ENCODE measurements at places on chromosomes 2 and 18.

DNA sequence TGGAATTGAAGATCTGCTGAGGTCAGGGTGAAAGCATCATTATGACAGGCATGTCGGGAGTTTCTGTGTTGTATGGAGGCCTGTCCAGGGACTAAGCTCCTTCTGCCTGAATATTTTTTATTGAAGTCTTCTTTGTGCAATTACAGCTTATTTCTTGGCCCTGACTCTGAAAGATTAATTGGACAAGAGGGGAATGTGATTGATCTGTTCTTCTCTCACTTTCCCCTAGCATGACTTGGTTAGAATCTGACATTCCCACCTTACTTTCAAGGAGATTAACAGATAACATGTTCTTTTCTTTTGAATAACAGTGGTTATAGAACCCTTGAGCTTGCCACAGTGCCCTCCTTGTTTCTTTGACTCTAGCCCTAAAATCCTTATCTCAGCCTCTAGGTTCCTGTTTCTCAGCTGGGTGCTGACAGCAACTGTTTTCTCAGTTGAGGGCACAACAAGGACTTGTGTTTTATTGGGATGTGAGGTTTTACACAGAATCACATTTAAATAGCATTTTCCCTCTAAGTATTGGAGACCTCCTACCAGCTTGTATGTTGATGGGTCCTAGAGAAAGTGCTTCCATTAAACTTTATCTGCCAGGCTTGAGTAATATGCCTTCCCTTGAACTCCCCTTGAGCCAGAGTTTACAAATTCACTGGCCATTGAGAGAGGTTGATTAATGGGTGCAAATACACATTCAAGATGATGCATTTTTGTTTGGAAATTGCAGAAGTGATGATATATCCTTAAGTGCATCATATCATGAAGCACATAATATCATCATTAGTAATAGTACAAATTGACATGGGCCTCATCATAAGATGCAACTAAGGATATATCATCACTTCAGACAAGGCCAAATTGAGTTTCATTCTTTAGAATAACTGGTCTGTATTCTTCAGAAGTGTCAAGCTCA lies 12.5 kb downstream of the TTLL4 start:
- DNase-seq, result no peak

- DNase-seq, result no peak
These were observed 760.0 kb downstream of the EPHA4 start for GRCh38 chr2:220811952-220812570.

GRCh38 chr18:34730774-34731173 lies 20.7 kb downstream of the DTNA start:
- DNase-seq, result no peak

DNA sequence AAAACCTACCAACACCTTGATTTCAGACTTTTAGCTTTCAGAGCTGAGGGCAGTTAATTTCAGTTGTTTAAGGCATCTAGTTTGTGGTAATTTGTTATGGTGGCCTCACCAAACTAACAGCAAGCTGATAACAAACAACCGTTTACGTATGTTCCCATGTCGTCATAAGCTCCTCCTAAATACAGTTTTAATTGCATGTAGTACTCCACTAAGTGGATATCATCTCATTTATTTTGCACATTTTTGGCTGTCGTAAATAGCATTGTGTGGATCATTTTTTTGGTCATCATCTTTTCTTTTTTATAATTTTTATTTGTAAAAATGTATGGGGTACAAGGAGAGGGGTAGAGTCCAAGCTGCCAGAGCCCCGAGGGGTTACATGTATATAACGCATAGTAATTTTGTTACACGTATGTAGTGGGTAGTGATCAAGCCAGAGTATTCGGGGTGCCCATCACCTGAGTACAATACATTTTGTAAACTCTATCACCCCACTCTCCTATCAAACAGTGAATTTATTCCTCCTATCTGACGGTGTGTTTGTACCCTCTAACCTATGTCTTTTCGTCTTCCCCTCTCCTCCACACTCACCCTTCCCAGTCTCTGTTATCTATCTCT lies 89.2 kb upstream of the MYCN start:
- no peak for DNase-seq

DNA sequence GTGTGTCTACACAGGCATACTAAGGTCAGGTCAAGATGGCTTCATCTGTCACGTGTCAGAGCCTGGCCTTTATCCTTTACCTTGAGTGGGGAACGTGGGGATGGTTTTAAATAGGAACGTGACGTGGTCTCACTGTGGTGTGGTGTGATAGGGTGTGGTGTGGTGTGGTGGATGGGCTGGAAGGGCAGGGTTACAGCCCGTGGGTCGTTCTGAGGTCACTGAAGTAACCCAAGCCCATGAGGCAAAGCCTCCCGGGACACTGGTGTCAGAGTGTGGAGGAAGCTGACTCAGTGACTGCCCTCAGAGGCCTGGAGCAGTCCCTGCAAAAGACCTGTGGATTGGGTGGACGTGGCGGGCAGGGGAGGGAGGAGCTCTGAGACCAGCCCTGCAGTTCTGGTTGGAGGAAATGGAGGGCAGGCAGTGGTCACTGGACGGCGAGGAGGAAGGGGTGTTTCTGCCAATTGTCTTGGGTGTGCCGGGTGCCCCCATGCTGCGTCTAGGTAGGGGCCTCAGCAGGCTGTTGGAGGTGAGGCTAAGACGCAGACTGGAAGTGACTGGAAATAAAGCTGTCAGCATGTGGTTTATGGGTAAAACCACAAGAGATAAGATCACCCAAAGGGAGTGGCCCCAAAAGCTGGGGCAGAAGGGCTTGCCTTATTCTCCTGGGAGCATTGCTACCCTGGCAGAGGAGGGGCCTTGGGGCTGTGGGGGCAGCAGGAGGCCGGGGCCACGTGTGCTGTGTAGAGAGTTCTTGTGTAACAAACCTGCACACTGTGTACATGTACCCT lies 84.8 kb downstream of the SH3RF3 start:
- peak; percentile 49 for DNase-seq

GRCh38 chr2:88074150-88074549 lies 6.5 kb downstream of the SMYD1 start:
- DNase-seq, result no peak

DNA sequence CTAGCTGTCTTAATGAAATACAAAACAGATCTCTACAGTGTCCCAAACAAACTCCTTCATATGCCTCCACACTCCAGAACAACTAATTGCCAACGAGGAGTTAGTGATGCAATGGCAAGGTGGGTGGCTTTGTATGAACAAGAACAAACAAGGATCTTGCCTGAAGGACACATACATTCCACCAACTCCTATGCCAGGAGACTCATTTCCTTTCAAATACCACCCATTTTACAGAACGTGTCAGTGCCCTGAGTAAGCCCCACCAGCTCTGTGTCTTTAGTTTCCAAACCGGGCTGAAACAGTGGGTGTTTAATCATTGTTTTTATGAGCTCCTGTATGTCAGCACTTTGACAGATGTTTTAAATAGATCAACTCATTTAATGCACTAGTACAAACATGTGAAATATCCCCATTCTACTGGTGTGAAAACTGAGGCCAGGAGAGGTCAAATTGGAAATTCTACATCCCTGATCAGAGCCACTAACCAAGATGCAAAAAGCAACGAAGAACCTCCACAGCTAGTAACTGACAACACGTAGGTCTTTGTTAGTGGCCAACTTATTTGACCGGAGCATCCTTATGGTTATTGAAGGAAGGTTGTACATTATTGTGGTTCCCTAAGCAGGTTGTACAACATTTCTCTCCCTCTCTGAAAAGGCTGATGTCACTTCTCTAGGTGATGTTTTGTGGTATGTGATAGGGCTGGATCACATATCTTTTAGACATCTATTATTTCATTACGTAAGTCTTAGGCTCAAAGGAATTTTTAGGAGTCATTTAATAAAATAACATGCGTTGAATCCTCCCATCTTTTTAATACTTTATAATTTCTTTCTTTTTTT lies 534.9 kb upstream of the TNP1 start:
- DNase-seq, result no peak

- DNase-seq, result no peak
These were observed 13.6 kb downstream of the CDH2 start for GRCh38 chr18:28163201-28163775.

- no peak for DNase-seq
These were observed 86.6 kb downstream of the TMEM182 start for GRCh38 chr2:102848366-102848839.

DNA sequence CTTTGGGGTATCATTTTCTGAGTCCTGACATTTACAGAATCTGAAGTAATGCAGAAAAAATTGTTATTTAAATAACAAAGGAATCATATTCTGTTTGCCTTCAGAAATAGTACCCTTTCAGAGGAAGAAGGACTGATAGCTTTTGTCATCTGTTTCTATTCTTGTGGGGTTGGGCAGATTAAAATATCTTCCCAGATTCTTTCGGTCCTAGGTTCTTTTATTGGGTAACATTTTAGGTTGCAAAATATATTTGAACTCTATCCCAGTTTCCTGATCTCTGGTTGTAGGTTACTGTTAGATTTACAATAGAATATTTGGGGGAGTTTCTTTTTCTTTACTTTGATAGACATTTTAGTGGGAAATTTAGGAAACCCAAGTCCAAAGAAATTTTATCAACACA lies 550.5 kb downstream of the SPAG16 start:
- no peak for DNase-seq

DNA sequence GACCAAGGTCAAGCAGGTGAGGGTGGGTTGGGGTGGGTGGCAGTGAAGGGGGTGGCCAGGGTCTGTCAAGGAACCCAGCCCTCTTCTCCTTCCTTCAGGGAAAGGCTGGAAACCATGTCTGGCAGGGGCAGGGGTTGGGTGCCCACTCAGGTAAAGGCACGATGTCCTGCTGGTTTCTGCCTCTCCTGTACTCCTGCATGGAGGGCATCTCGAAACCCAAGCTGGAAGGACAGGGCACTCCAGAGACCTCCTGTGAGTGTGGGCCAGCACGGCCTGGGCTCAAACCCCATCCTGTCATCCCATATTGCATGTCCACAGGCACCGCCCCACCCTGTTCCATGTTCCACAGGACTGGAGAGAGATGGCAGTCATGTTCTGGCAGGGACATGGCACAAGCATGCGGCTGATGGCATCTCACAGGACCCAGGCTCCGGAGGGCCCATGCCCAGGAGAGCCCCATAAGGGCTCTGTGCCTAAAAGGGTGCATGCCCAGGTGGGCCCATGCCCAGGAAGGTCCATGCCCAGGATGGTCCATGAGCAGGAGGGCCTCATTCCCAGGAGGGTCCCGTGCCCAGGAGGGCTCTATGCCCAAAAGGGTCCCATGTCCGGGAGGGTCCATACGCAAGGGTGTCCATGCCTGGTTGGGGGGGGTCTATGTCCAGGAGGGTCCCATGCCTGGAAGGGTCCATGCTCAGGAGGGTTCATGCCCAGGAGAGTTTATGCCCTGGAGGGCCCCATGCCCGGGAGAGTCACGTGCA lies 6.4 kb downstream of the GPR35 start:
- no peak for DNase-seq

DNA sequence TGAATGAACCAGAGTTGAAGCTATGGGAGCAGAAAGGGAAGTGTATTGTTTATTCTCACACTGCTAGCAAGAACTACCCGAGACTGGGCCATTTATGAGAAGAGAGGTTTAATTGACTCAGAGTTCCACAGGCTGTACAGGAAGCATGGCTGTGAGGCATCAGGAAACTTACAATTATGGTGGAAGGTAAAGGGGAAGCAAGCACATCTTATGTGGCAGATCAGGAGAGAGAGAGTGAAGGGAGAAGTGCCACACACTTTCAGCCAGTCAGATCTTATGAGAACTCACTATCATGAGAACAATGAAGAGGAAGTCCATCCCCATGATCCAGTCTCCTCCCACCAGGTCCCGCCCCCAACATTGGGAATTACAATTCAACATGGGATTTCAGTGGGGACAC lies 383.2 kb upstream of the SLC14A2 start:
- DNase-seq, result no peak

GRCh38 chr2:17101091-17101490 lies 417.1 kb downstream of the RAD51AP2 start:
- no peak for DNase-seq

- DNase-seq, result no peak
These were observed 56.8 kb downstream of the PMS1 start for GRCh38 chr2:189841019-189841418.

GRCh38 chr18:63346480-63347183 lies 20.4 kb downstream of the KDSR start:
- DNase-seq, result no peak

DNA sequence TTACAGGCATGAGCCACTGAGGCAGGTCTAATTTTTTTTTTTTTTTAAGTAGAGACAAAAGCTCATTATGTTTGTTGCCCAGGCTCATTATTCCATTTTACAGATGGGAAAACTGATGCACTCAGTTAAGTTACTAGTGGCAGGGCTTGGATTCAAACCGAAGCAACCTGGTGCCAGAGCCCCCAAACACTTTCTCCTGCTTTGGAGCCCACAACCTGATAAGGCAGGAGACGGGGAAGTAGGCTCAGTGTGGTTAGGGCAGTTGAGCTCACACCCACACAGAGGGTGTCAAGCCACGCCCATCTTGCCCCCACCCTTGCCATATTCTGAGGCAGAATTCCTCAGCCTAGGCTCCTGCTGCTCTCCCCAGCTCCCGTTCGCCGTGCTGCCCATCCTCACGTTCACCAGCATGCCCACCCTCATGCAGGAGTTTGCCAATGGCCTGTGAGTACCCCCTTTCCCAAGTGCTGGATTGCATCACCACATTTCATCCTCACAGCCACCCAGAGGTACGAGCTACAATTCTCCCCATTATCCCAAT lies 5.8 kb upstream of the CTDSP1 start:
- DNase-seq, result no peak

DNA sequence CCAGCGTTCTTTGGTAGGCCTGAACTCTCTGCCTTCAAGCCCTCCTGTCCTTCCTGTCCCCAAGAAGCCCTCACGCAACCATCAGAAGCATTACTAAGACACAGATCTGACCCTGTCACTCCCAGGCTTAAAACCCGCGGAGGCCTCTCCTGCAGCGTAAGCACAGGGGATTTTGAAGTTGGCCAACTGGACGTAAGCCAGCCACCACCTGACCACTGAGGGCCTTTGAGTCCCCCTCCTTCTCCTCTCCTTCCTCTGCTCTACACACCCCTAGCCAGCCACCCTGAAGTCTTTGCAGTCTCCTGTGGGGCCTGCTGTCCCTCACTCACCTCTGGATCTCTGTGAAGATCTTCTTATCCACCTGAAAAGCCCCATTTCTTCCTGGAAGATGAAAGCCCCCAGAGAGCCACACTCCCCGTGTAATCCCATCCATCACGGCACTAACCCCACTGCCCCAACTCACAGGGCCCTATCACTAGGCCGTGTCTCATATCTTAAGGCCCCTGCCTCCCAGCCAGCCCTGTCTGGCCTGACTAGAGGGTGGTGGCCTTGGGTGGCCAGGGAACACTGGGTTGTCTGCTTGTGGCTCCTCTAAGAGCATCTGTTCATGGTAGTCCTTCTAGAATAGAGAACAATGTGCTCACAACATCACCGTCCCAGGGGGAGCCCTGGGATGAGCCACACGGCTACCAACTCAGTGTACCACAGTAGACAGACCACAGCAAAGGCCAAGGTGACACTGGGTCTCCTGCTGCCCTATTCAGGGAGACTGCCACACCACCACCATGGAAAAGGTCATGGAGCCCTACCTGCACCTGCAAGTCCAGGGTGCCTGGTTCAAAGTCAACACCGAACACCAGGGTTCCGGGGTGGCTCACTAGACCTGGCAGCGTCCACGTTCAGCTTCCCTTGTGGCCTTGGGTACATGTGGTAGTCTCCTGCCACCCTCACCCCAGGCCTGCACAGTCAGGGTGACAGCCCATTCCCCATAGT lies 191.6 kb downstream of the ZBTB7C start:
- no peak for DNase-seq

- DNase-seq, result no peak
These were observed 546 bp downstream of the CHPF start for GRCh38 chr2:219542931-219543595.

All from activated T-cell treated with anti-CD3 and anti-CD28 coated beads for 24 hours (primary cell).